ENCODE measurements at places on chromosomes 12 and 14.

- DNase-seq: peak; percentile 60
These were observed 606 bp downstream of the TNFAIP2 start for GRCh38 chr14:103123634-103124500.

DNA sequence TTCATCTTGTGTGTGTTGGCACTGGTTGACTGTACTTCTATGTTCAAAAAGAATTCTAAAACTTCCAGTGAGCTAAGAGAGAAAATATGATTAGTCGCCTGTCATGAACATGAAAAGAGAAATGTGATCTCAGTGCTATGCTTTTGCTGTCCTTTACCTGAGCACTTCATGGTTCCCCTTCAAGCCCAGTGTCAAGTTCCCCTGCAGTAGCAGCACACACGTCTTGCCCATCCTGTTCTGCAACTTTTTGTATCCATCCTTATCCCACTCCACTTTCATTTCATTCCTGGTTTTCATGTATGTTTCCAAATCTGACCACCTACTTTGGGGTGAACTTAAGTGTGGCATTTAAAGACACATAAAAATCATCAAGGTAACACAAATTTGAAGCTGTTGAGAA lies 848.0 kb upstream of the USP15 start:
- DNase-seq: no peak

DNA sequence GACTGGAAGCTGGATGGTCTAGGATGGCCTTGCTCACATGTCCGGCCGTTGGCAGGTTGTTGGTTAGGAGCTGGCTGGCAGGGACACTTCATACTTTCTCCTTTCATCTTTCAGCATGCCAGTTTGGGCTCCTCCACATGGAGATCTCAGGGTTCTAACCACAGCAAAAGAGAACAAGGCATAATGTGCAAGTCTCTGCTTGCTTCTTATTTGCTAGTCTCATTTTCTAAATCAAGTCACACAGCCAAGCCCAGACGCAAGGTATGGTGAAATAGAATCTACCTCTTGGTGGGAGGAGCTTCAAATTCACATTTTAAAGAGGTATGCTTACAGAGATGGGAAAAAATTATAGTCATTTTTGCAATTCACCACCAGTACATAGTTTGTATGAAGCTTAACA lies 69.1 kb upstream of the NAP1L1 start:
- DNase-seq: no peak

DNA sequence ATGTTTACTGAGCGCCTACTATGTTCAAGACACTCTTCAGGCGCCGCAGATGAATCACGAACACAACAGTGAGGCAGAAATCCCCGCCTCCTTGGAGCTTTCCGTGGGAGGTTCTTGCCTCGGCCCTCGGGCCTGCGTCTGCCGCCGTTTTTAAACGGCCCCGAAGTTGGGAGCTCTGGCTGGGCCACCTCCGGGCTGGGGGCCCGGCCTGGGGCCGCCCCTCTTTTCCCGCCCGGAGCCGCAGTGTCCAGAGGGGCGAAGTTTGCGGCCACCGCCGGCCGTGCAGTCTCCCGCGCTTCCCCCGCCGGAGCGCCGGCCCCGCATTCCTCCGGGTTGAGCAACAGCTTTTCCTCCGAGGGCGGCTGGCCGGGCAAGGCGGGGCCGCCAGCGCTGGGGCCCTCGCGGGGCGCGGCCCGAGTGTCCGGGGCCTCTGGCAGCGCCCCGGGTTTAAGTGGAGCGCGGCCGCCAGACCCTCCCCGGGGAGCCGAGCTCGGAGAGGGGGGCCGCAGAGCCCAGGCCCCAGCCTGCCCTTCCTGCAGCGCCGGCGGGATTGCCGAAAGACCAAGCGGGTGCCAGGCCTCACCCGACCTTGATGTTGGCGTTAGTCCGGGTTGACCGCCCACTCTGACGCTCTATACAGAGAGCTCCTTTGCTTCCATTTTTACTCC lies 18.7 kb upstream of the CTDSP2 start:
- peak; percentile 74 for DNase-seq

- DNase-seq: no peak
These were observed 2.9 kb downstream of the TNFRSF1A start for GRCh38 chr12:6338955-6339354.

- DNase-seq: no peak
These were observed 7.8 kb downstream of the PPTC7 start for GRCh38 chr12:110575326-110575725.

- DNase-seq: no peak
These were observed 33.9 kb downstream of the ARF6 start for GRCh38 chr14:49926803-49927202.

- no peak for DNase-seq
These were observed 115.6 kb downstream of the RBM19 start for GRCh38 chr12:113850309-113851056.

All from WTC11 (cell line).